NCI-H524 treated with DMSO at 0.1 percent for 48 hours (cell line): ENCODE measurements at places on chromosomes 3 and 15.

- no peak for DNase-seq
Observed at GRCh38 chr15:99151156-99151555, 46.3 kb downstream of the SYNM start.

- no peak for DNase-seq
Observed at GRCh38 chr3:160049988-160050387, 61.4 kb downstream of the IL12A start.

DNA sequence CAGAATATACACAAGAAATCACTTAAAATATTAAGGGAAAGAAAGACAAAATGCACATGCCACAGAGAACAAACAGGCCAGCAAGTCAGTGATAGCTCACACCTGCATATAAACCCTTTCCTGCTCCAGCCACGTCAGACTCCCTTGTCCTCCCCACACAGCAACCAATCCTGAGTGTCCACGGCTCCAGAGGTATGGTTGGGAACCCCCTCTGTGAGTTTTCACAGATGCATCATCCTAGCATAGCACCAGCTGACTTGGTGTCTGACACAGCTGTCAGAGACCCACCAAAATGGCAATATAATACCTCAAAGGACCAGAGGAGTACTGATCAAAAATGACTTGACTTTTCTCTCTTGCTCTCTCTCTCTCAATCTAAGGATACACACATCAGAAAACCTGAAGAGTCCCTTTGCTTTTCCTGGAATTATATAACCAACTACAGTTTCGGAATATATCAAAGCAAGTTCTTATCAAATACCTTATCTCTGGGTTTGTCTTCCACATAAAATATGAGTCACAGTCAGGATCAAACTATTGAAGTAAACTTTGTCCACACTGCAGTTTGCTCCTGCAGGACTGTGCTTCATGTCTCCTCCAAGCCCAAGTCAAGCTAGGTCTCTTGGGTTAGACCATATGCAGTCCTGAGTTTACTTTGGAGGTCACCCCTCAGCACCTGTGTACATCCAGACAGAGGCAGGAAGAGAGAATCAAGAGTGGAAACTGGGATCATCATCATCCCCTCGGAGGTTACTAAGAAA, 187.1 kb upstream of the THBS1 start:
- DNase-seq = no peak

- DNase-seq = no peak
Observed at GRCh38 chr3:113664523-113665094, 31.8 kb downstream of the USF3 start.

- DNase-seq = no peak
Observed at GRCh38 chr3:134028486-134029255, 1.1 kb downstream of the SLCO2A1 start.

DNA sequence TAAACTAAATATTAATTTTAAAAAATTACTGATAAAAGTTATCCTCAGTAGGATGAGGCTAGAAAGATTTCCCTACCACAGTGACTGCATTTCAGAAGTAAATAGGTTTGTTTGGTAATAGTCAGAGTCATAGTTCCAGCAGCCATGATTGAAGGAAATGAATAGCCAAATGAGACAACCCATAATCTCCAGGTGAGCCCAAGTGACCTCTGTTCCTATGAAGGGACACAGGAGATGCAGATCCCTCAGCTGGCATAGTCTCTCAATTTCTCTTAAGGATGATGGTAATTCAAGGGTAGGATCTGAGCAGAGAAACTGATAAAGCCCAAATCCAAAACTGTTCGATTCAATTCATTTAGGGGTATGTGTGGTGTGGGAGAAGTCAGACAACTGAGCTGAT, 461.8 kb downstream of the RAP2B start:
- DNase-seq = no peak

GRCh38 chr15:80562846-80563245, 132.3 kb upstream of the ABHD17C start:
- no peak for DNase-seq
